ENCODE measurements at places on chromosomes 16 and 17.

DNA sequence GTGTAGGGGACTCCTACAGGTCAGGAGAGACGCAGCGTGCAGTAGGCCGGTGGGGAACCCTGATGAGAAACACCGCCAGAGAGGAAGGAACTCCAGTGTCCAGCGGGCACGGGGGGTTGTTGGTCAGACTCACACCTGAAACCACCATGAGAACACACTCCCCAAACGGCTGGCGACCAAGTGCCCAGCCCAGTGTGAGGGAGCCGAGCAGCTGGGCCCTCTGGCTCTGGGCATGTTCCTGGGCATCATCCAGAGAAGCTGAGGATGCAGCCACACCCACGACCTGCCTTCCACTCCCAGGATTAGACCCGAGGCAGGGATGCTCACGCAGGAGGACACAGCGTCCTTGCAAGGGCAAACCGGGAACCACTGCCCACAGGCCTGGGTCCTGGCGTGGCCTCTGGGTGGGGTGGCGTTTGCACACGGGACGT lies 108.3 kb upstream of the ZNF750 start:
- no peak for DNase-seq

- no peak for DNase-seq
These were observed 39.1 kb downstream of the RMI2 start for GRCh38 chr16:11384184-11384955.

- DNase-seq = no peak
These were observed 2.3 kb downstream of the VPS4A start for GRCh38 chr16:69313469-69313868.

DNA sequence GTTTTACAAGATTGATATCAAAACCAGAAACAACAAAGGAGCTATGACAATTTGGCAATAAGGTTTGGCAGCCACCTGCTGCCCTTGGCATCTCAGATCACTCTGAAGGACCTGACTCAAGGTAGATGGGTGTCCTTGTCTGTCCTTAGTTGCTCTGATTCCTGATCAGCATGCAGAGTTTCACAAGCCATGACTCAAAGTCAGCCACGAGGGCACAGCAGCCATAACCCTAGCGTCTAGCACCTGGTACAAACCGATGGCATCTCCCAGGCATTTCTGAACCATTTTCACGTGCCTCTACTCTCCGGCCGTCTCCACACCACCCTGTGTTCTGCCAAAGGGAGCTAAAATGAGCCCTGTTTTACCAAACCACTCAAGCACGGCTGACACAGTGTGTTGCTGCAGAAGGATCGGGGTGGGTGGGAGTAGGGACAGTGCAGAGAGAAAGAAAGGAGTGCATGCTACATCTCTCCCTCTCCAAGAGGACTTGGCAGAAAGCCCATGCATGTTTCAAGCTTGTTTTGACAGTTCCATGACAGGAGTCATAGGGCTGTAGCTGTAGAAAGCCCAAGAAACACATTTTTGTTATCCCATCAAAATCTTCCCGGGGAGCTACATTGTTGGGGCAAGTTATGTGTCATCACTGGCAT lies 297.3 kb downstream of the ABCC12 start:
- DNase-seq = no peak

GRCh38 chr16:57986196-57986595 lies 14.3 kb downstream of the ZNF319 start:
- DNase-seq = no peak

GRCh38 chr16:89359264-89360147 lies 130.9 kb downstream of the ANKRD11 start:
- DNase-seq = no peak
